A549 treated with DMSO at 1 μM for 4 hours (cell line): ENCODE measurements at places on chromosomes 5 and 9. TPM values are rescaled to one million over a fixed set of nuclear protein-coding genes. Genes with fewer than 3 reads are reported as not detected.

LHX3 gene
- 0.05 to 0.13 TPM (median 0.09 TPM) in 5 replicates for total RNA-seq

IFNE gene
- total RNA-seq = 1.5 to 2.8 TPM (median 2.2 TPM) in 5 replicates

CANX gene
- total RNA-seq = 358 to 432 TPM (median 413 TPM) in 5 replicates

EIF4E1B gene
- total RNA-seq = not detected in 5 replicates

STKLD1 gene
- total RNA-seq = 0.55 to 1.5 TPM (median 1.1 TPM) in 5 replicates
